CMK (cell line): ENCODE measurements at places on chromosomes 3 and 15.

DNA sequence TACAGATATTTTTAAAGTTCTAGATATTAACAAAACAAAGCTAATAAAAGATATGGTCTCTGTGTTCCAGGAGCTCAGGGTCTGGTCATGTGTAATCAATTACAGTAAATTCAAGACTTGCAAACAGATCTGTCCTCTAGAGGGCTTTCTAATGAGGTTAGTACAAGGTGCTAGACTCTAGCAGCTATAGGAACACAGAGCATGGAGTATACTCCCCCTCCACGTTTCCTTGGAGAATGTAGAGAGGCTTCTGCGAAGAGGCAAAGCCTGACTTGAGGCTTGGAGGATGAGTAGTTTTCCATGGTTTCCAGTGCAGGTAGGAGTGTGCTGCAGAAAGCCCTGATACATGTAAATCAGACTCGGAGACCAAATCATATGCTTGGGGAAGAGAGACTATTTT, 32.7 kb upstream of the DLG1 start:
- no peak for DNase-seq

- DNase-seq = no peak
These were observed 2.4 kb downstream of the ARHGEF3 start for GRCh38 chr3:56799251-56799882.

GRCh38 chr15:46442184-46442583, 807.4 kb downstream of the SQOR start:
- no peak for DNase-seq

- no peak for DNase-seq
These were observed 8.5 kb upstream of the IL17RD start for GRCh38 chr3:57173687-57174086.

GRCh38 chr3:169827712-169828111, 15.0 kb upstream of the LRRC34 start:
- DNase-seq = no peak

DNA sequence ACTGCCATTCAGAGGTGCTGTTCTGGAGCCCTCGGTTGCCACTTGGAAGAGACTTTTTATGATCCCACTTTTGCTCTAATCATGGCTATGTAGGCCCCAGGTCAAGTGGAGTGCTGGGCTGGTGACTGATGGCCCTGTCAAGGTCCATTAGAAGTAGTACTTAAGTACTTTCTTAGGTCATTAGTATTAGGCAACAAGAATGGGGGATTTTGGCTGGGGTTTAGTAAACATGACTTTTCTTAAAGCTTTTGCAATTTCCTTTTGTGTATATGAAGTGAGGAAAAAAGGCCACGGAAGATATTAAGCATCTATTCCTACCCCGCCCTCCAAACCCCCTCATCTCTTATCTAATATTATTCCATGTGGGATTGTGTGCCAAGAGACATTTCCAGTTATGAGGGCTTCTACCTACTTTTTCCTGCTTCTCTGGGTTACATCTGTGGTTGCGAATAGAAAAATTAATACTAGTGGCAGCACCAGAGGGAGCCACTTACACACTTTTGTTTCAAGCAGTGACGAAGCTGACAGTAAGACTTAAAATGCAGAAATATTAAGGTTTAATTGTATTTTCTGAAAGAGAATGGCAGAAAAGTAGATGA, 13.9 kb downstream of the NLGN1 start:
- DNase-seq = no peak

GRCh38 chr15:78768096-78768495, 43.2 kb downstream of the ADAMTS7 start:
- no peak for DNase-seq

DNA sequence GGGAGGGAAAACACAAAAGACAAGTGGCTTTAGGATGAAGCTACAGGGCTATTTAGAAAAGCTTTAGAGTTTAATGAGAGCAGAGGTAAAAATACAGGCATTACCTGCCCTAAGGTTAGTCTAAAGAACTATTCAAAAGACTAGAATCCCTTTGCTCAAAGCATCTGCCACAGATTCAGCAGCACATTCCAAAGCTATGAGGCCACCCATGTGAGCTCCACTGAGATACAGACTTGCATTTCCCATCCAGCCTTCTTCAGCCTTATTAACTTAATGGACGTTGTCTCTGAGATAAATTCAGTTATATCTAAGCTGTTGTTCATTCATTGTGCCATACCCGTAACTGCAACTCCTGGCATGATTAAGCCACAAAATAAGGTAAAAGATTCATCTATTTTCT, 25.4 kb downstream of the CXCR6 start:
- DNase-seq = no peak

DNA sequence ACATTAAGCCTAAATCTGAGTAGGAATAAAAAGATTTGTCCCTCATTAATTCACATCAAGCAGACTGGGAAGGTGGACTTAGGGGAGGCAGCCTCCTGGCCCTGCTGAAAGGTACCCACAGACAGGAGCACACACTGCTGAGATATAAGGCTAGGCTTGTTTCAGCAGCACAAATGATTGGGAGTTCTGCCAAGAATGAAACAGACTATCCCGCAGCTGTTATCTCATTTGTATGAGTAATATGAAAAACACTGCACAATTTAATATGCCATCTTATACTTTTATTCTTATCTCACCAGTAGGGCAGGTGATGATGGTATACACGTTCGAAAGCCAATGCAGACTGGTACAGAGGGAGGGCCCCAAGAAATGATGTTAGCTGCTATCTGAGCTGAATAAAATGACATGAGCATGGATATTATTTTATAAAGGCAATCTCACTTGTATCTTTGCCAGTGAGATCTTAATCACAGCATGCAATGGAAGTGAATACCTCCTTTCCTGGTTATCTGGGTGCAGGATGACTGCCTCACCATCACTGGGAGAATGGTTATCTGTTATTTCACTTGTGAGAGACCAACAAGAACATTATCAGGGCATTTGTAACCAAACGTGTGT, 258.7 kb upstream of the PPP2R3A start:
- no peak for DNase-seq

- DNase-seq = no peak
These were observed 38.8 kb downstream of the CRTAP start for GRCh38 chr3:33152363-33153360.
